ENCODE measurements at places on chromosomes 16 and 17. TPM values are rescaled to one million over a fixed set of nuclear protein-coding genes. Genes with fewer than 3 reads are reported as not detected.

Gene TEKT5
- total RNA-seq = 0.36 TPM

- no peak for DNase-seq
- no peaks in the 10 kb centered on the region for H3K4me1 ChIP-seq
- no peaks in the 10 kb centered on the region for H3K36me3 ChIP-seq
Observed at GRCh38 chr17:49157784-49158183, 25.2 kb downstream of the B4GALNT2 start.

DNA sequence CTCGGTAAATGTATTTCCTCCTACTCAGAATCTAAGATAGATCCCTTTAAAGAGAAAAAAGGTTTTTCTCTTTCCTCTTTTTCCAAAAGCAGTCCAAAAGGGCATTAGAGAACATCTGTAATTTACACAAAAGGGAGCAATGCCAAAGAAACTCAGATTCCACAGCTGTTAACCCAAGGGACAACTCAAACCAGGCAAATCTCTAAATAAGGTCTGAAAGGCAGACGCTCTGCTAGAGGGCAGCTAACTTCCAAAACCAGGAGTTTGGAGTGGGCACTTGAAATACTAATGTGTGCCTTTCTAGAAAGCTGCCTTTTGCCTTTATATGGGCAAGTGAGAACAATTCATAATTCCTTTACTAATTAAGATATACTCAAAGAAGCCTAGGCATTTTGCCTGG lies 435.7 kb downstream of the ZFHX3 start:
- no peaks in the 10 kb centered on the region for H3K36me3 ChIP-seq
- no peaks in the 10 kb centered on the region for H3K4me1 ChIP-seq
- DNase-seq = no peak
- H3K27ac ChIP-seq = no peak overlapping the region
- no peak overlapping the region for H3K4me3 ChIP-seq

DNA sequence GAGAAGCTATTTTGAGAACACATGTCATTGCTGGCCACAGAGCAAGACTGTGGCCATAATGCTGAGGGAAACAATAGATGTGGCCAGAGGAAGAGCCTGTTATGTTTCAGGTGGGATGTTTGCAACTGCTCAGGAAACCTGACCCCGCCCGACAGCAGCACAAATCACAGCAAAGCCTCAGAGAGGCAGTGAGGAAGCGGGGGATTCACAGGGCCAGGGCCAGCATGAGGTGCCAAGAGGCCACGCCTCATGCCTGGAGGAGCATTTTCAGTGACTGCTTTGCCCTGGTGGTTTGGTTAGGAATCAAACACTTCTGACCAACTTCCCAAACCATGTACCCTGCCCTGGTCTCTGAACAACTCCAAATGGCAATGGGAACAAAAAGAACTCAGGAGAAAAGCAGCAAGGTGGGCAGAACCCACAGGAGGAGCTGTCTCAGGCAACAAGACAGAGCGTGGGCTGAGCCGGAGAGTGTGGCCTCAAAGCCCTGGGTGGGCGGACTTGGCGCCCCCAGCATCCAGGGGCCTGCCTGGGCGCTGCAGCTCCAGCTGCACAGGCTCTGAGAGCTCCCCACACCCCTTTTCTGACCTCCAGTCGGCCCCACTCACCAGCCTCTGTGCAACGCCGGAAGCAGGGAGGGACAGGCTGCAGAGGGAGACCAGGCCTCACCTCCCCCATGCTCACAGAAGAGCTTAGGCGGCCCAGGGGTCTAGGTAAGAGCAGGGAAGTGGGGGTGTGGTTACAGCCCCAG lies 20.6 kb downstream of the HIC1 start:
- no peaks in the 10 kb centered on the region for H3K27me3 ChIP-seq
- DNase-seq = no peak
- H3K4me1 ChIP-seq = no peaks in the 10 kb centered on the region

DNA sequence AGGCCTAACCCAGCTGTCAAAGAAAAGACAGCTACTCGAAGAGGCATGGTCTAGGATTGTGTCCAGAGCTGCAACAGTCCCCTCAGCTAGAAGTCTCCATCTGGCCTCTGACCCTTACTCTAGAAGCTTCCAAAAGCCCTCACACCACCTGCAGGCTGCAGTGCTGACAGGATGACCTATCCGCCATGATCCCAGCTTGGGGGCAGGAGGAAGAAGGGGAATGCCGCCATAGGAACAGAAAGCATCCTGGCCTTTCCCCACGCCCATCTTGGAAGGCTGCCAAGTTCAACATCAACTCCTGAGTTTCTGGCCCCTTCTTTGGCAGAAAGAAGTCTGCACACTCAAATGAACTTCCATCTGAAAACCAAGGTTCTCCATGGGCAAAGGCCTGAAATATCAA lies 3.1 kb upstream of the KRT36 start:
- no peak overlapping the region for H3K4me3 ChIP-seq
- no peak for DNase-seq
- no peaks in the 10 kb centered on the region for H3K36me3 ChIP-seq
- H3K27me3 ChIP-seq = no peaks in the 10 kb centered on the region

- H3K27ac ChIP-seq = peak overlapping the region; percentile 33
- DNase-seq = no peak
- H3K27me3 ChIP-seq = no peaks in the 10 kb centered on the region
- peaks cover 5% of the 10 kb centered on the region for H3K4me1 ChIP-seq
- peak overlapping the region; percentile 27 for H3K4me3 ChIP-seq
Observed at GRCh38 chr17:970364-970763, 9.2 kb downstream of the NXN start.

DNA sequence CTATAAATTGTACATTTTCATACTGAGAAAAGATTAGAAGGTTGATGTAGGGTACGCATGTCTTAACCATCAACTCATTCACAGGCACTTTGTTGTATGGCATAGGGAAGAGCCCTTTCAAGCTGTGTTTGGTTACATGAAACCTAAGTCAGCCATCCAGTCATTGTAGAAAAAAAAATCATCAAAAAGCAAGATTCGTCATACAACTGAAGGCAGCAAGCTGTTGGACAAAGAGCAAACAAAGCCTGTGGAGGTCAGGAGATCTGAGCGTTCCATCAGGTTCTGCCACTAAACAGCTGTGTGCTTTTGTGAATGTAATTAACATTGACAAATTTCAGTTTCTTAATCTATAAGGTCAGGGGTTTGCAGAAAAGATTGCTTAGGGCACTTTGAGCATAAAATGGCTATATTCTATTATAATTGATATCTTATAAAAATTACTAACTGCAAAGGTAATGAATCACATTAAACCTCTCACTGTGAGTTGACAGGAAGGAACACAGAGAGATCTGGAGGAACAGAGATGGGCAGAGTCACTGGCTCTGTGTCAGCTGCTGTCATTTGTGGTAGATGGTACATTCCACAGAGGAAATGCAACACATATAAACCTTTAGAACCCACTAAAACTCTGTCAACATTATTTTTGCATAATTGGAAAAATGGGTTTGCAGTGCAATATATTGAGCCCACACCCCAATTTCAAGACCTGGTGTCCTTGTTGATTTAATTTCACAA lies 66.3 kb upstream of the MYOCD start:
- H3K27me3 ChIP-seq = no peaks in the 10 kb centered on the region
- H3K27ac ChIP-seq = no peak overlapping the region
- H3K4me3 ChIP-seq = no peak overlapping the region
- H3K36me3 ChIP-seq = no peaks in the 10 kb centered on the region
- no peak for DNase-seq

Gene CA7
- total RNA-seq = not detected

GRCh38 chr16:55656691-55657092 lies 904 bp downstream of the SLC6A2 start:
- no peak overlapping the region for H3K27ac ChIP-seq
- DNase-seq = no peak
- H3K36me3 ChIP-seq = no peaks in the 10 kb centered on the region
- H3K4me3 ChIP-seq = no peak overlapping the region

DNA sequence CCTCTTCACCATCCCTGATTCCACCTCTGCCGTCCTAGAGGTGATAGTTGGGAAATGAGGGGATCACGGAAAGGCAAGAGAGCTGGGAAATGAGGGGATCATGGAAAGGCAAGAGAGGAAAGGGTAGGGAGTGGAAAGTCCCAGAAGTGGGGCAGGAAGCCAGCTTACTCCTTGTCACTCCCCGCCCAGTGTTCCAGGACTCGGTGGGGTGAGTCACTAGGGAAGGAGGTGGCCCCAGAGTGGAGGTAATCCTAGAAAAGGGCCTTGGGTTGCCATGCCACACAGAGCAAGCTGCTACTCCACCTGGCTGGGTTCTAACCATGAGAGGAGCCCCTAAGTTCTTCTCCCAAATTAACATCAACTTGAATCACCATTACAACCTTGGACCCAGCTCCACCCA lies 14.8 kb downstream of the ALOXE3 start:
- H3K4me1 ChIP-seq = no peaks in the 10 kb centered on the region
- H3K4me3 ChIP-seq = no peak overlapping the region
- H3K27me3 ChIP-seq = no peaks in the 10 kb centered on the region
- H3K36me3 ChIP-seq = no peaks in the 10 kb centered on the region
- peak; percentile 50 for DNase-seq

- H3K27ac ChIP-seq = no peak overlapping the region
- H3K4me3 ChIP-seq = no peak overlapping the region
- H3K4me1 ChIP-seq = peaks cover 2% of the 10 kb centered on the region
- no peaks in the 10 kb centered on the region for H3K27me3 ChIP-seq
- no peak for DNase-seq
Observed at GRCh38 chr16:11340710-11341109, 4.5 kb upstream of the RMI2 start.

- H3K4me3 ChIP-seq = no peak overlapping the region
- peaks cover 8% of the 10 kb centered on the region for H3K36me3 ChIP-seq
- H3K4me1 ChIP-seq = peaks cover 8% of the 10 kb centered on the region
- no peak overlapping the region for H3K27ac ChIP-seq
- no peaks in the 10 kb centered on the region for H3K27me3 ChIP-seq
- no peak for DNase-seq
Observed at GRCh38 chr17:59765038-59765437, 57.6 kb downstream of the VMP1 start.

- no peaks in the 10 kb centered on the region for H3K4me1 ChIP-seq
- H3K36me3 ChIP-seq = no peaks in the 10 kb centered on the region
- H3K27me3 ChIP-seq = no peaks in the 10 kb centered on the region
- H3K27ac ChIP-seq = no peak overlapping the region
- no peak for DNase-seq
Observed at GRCh38 chr16:70156207-70156978, 17.2 kb upstream of the CLEC18C start.

Gene KRTAP9-2
- not detected for total RNA-seq

DNA sequence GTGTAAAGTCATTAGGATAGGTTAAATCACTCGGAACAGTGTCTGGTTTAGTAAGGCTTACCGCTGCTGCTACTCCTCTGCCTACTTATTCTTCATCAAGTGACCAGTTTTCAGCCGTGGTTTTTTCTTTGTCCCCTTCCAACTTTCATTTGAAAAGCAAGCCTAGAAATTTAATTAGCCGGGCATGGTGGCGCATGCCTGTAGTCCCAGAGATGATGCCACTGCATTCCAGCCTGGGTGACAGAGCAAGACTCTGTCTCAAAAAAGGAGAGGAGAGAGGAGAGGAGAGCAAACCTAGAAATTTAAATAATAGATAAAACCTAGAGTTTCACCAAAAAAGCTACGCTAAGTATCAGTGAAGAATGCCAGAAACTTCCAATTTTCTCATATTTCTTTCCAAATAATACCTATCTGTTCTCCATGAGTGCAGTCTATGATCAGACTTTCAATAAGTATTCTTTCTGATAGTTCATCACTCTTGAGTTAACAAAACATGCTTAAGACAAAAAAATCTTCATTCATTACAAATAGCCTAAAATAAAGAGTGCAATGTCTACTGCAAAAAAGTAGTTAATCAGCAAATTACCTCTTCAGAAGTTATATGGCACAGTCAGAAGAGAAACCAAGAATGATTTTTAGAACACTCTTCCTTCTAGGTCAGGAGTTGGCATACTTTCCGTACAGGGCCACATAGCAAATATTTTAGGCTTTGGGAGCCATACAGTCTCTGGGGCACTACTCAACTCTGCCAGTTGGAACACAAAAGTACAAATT lies 15.1 kb downstream of the ANKFY1 start:
- no peak overlapping the region for H3K4me3 ChIP-seq
- DNase-seq = no peak
- H3K27ac ChIP-seq = no peak overlapping the region
- no peaks in the 10 kb centered on the region for H3K36me3 ChIP-seq
- H3K27me3 ChIP-seq = no peaks in the 10 kb centered on the region

Gene CHRNE
- total RNA-seq = 7.2 TPM

DNA sequence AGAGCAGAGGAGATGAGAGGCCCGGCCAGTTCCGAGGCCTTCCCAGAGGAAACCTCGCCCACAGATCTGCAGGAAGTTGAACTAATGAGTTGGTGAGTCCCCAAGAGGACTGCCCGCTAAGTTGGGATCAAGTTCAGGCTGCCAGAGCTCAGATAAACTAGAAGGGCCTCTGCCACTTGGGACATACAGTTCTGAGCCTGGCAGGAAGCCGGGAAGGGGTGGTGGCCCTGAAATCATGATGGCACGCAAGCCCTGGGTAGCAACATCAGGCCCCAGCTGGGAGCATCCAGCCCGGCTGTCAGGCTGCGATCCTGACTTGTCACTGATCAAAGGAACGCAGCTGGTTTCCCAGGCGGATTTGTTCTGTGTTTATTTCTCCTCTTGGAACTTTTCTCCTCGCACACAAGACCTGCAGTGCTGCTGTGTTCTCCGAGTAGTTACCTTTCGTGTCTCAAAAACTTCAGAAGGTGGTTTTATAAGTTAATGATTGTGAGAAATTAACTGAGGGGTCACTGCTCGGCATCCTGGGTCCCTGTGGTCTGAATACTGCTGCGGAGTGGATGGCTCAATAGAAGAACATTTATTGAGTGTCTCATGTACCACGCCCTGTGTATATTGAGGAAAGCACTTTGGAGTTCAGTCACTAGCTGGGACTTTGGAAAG lies 8.0 kb upstream of the WFDC1 start:
- peak overlapping the region; percentile 49 for H3K27ac ChIP-seq
- H3K36me3 ChIP-seq = no peaks in the 10 kb centered on the region
- no peak overlapping the region for H3K4me3 ChIP-seq
- H3K4me1 ChIP-seq = no peaks in the 10 kb centered on the region
- peak; percentile 31 for DNase-seq
- H3K27me3 ChIP-seq = no peaks in the 10 kb centered on the region

- H3K36me3 ChIP-seq = peaks cover 89% of the 10 kb centered on the region
- peak; percentile 20 for DNase-seq
- no peak overlapping the region for H3K27ac ChIP-seq
- no peak overlapping the region for H3K4me3 ChIP-seq
Observed at GRCh38 chr17:77492446-77493237, 351.9 kb downstream of the SEC14L1 start.

- no peaks in the 10 kb centered on the region for H3K27me3 ChIP-seq
- H3K36me3 ChIP-seq = no peaks in the 10 kb centered on the region
- DNase-seq = peak; percentile 62
- peak overlapping the region; percentile 99 for H3K27ac ChIP-seq
Observed at GRCh38 chr16:88812513-88813268, 963 bp upstream of the APRT start.

Gene SPATA22
- 1.1 TPM for total RNA-seq

- no peak overlapping the region for H3K27ac ChIP-seq
- no peak for DNase-seq
- no peak overlapping the region for H3K4me3 ChIP-seq
- H3K36me3 ChIP-seq = no peaks in the 10 kb centered on the region
Observed at GRCh38 chr17:7647018-7647417, 3.7 kb upstream of the ATP1B2 start.
